ENCODE measurements at places on chromosomes 7 and 10.

GRCh38 chr10:128912568-128913311 lies 554.3 kb upstream of the MGMT start:
- DNase-seq, result no peak

DNA sequence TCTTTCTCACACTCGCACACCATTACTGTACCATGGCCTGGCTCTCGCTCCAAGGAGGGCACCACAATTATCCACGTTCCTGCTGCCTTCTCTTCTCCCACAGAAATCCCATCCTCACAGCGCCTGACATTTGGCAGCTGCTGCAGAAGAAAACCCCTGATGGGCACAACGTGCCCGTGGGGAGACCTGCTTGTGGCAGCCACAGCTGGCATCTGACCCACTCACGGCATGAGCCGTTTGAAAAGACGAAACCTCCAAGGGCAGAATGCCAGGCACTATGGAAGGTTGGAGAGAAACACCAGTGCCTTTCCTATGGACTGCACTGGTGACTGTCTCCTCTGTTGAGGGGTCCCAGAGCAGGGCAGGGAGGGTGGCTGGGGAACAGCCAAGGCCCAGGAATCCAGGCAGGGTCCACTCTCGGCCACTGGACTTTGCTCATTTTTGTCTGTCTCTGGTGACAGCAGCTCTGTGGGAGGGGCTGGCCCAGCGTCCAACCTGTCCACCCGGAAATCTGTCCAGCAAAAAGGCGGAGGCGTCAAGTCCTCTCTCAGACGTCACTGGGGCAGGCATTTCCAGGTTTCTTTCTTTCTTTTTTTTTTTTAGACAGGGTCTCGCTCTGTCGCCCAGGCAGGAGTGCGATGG lies 61.0 kb upstream of the MKRN1 start:
- no peak for DNase-seq

DNA sequence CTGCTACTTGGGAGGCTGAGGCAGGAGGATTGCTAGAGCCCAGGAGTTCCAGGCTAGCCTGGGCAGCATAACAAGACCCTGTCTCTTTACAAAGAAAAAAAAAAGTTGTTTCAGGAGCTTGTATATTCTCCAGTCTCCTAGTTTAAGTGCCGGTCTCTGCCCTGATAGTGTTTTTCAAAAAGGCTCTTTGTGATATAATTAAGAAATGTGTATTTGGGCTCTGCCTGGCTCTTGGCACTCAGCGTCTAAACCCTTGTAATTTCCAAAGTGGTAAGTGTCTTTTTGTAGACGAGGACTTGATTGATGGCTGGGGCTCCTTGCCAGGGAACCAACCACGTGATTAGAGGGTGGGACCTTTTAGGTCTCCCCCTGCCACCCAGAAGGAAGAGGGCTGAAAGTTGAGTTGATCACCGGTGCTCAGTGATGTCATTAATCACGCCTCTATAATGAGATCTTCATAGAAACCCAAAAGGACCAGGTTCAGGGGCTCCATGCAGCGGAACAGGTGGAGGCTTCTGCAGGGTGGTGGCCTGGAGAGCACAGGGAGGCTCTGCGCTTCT lies 4.4 kb downstream of the EIF3B start:
- DNase-seq, result no peak

GRCh38 chr7:37285706-37286453 lies 162.8 kb downstream of the ELMO1 start:
- DNase-seq, result no peak

GRCh38 chr7:24825931-24826661 lies 68.8 kb upstream of the GSDME start:
- no peak for DNase-seq

- DNase-seq, result no peak
Measured at GRCh38 chr10:29860166-29860565, 199.2 kb downstream of the JCAD start.
